Activated CD4-positive, alpha-beta T cell treated with anti-CD3 and anti-CD28 coated beads, Interleukin-2, amount 50 U/mL, for 4 hours (primary cell): ENCODE measurements at places on chromosomes 5 and 9.

DNA sequence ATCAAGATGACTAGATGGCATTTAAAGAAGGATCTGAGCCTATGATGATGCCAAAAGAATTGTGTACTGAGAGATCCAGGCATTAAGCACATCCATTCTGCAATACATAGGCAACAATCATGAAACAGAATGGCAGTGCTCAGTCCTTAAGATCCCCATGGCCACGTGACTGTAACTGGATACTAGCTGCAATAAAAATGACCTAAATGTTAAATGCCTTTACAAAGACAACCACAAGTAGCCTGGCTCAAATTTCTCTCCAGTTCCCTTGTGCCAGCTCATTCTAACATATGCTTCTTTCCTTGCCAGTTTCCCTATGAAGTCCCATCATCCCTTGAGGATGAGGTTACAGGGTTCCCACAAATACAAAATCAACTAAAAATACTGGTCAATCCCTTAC is 148.3 kb upstream of the GHR start:
- DNase-seq = no peak

DNA sequence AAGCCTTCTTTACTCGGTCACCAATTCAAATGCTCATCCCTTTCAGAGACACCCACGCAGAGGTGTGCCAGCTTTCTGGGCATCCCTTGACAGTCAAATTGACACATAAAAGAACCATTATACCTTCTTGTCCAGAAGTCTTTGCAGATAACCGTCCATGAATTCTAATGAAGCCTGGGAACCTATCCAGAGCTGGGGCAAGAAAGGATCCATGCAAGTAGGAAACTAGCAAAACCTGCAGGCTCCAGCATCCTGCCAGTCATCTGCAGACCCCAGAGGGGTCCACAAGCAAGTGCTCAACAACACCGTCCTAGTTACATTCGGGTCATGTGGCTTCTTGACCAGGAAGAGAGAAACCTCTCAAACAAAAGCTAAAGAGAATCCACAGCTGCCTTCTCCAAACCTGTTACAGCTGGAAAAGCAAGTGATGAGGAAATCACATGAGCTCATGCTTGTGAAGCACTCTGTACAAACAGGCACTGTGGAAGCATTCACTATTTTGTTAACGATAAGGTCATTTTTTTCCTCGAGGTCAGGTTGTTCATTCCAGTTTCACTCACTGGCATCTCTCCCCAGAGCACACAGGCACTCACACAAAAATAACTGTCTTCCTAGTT is 80.2 kb upstream of the DMRT1 start:
- DNase-seq = no peak

DNA sequence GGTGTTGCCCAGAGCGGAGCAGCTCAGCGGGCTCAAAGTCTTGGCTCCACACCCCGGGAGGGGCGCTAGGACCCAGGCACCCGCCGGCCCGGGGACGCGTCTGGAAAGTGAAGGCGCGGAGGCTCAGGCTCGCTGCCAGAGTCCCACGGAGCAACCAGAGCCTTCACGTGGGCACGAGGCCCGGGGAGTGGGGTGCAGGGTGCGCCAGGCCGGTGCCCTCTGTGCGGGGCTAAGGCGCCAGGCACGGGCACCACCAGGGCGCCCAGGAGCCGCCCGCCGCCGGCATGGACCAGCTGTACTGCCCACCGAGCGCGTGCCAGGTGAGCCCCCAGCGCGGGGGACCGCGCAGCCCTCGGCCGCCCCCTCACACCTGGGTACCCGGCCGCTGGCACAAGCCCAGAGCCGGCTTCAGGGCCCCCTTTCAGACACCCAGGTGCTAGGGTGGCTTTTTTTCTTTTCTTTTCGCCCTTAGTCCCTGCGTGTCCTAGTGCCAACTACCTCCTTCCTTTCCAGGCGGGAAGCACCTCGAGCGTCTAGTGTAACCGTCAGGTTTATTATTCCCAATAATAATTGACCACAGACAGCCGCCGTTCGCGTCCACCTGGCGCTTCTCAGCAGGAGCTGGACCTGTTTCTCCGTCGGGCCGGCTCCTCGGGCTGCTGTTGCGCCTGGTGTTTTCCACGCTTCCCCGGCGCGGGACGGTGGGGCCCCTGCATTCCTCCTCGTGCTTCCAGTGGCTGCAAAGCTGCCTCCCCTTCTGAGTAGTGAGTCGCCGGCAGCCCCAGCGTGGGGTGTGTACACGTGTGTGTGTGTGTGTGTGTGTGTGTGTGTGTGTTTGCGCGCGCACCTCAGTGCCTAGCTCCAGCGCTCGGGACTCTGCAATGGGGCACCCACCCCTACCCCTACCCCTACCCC is 30.1 kb upstream of the PDE8B start:
- no peak for DNase-seq

GRCh38 chr9:132828201-132828770 is 49.8 kb downstream of the AK8 start:
- no peak for DNase-seq

DNA sequence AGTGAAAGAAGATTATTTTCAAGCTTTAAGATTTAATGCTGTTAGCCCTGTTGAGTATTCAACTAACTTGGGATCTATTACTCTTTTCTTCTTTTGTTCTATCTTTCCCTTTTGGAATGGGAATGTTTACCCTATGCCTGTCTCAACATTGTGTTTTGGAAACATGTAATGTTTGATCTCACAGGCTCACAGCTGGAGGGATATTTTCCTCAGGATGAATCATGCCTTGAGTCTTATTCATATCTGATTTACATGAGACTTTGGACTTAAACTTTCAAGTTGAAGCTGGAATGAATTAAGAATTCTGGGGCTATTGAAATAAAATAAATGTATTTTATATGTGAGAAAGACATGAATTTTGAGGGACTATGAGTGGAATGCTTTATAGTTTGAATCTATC is 607.8 kb upstream of the PTGER4 start:
- DNase-seq = no peak

GRCh38 chr9:89654025-89654662 is 49.3 kb downstream of the GADD45G start:
- DNase-seq = no peak

- DNase-seq = no peak
These were observed 63.1 kb upstream of the CDK5RAP2 start for GRCh38 chr9:120643061-120643460.

DNA sequence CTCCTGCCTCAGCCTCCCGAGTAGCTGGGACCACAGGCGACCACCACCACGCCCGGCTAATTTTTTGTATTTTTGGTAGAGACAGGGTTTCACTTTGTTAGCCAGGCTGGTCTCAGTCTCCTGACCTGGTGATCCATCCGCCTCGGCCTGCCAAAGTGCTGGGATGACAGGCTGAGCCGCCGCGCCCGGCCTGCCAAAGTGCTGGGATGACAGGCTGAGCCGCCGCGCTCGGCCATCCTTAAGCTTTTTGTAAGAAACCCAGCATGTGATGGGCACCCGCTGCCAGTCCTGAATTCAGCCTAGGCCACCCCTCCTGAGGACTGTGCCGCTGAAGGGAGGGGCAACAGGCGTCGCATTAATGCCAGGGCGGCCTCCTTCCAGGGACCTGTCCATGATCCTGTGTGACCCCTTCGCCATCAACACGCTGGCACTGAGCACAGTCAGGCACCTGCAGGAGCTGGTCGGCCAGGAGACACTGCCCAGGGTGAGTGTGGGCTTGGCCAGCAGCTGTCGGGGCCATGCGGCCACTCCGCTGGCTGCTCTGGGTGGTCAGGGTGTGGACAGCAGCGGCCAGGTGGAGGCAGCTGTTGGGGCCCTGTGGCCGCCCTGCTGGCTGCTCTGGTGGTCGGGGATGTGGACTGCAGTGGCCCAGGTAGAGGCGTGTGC is 10.5 kb downstream of the NELFB start:
- DNase-seq = no peak

DNA sequence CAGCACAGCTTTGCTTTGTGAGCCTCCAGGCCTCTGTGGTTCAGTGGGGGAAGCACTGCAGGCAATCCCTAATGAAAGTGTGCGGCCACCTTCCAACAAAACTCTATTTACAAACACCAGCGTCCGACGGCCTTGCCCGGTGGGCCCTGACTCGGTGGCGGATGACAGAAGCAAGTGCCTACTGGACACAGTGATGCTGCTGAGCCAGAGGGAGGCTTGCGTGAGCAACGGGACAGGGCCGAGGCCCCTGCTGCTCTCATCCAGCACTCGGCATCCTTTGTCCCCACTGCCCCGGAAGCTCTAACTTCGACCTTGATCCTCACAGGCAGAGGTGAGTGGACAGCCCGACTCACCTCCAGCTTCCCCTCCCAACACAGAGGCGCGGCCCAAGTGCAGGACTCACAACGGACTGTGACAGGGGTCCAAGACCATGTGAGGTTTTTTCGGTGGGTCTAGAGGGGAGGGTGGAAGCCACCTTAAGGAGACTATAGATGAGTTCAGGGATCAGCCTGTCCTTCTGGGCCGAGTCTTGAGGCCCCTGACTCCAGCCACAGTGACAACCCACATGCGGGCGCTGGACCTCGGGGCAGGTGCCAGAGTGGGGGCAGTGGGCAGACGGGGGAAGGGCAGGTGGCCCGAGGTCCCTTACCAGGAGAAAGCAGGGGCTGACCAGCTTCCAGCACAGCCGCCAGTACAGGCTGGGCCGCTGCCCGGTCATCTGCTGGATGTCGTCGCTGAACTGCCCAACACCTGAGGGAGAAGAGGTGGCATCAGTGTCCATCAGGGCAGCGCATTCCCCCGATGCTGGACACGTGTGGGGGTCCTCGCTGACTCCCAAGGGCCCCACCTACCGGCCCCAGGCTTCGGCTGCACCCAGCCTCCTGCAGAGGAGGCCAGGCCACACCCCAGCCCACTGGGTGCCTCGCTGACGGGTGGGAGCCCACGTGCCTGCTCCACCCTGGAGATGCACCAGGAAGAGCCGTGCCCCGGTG is 39.4 kb downstream of the SLC6A3 start:
- no peak for DNase-seq

DNA sequence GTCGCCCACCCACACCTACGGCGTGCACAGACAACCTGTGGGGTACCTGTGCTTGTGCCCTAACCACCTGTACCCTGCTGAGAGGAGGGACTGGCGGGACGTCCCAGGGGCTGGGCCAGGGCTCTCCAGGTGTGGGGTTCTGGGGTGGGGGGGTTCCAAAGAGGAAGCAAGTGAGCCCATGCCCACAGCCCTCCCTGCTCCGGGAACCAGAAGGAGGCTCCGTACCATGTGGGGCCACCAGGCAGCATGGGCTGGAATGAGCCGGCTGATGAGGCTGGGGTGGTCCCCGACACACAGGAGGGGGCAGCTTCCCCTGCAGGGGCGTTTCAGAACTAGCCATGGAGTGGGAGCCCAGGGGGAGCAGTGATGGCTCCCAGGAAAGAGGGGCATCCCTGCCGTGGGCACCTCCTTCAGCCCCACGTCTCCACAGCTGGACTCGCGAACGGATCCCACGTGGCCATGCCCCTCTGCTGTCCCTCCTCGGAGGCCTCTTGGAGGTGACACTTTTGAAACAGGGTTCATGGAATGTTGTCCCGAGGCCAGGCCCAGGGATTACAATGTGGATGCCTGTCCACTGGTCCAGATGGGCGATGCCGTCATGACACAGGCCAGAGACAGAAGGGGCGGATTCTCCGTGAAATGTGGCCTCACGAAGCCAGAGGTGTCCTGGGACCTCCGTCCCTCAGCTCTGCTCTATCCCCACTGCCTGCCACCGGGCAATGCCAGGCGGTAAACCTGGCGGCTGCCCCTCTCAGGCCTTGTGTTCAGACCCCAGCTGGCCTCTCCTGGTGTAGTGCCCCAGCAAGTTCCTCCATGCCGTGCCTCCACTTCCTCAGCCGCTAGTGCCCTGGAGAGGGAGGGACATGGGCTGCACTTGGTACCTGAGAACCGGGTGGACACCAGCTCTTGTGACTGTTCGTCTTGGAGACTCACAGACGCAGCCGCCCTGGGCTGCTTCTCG is 33.6 kb upstream of the IRX4 start:
- no peak for DNase-seq

DNA sequence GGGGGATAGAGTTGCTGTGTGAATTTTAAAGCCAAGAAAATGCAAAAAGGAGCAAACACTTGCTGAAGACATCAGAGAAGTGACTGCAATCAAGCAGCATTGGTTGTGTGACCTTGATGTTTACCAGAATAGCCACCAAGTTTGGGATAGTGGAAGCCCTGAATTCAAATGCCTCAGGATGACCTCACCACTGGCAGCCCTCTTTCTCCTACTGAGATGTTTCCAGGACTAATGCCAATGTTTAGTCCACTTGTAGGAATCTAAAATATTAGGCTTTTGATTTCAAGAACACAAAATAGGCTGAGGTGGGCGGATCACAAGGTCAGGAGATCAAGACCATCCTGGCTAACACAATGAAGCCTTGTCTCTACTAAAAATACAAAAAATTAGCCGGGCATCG is 112.2 kb upstream of the NUDT12 start:
- no peak for DNase-seq

- DNase-seq = no peak
These were observed 51.5 kb downstream of the C9orf152 start for GRCh38 chr9:110156416-110156815.

GRCh38 chr9:95250462-95251221 is 66.9 kb downstream of the FANCC start:
- no peak for DNase-seq

DNA sequence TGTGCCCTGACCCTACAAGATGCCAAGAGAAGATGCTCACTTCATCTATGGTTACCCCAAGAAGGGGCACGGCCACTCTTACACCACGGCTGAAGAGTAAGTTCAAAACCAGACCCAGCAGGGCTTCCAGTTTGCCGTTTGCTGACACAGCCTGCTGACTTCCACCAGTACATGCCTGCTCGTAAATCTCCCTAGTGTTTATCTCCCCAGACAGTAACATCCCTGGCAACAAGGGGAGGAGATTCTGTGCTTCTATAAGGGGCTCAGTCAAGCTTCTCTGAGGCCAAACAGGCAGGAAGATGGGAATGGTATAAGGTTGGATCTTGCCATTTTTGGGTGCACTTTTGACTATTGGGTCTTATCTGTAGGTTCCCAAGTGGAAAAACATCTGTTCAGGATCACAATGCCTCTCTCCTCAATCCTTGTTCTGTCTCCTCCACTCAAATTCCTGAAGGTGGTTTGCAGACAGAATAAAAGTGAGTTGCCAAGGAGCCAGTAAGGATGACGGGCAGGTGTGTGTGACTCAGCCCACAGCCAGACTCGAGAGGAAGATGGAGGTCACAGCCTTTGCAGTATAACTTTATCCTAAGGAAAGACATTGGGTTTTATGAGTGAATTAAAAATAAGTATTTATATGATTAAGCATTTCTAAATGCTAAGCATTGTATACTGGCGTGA is 1.9 kb downstream of the MLANA start:
- no peak for DNase-seq

- no peak for DNase-seq
These were observed 602.7 kb upstream of the SEMA6A start for GRCh38 chr5:117177302-117177701.

GRCh38 chr9:24672336-24672735 is 126.6 kb upstream of the IZUMO3 start:
- no peak for DNase-seq

DNA sequence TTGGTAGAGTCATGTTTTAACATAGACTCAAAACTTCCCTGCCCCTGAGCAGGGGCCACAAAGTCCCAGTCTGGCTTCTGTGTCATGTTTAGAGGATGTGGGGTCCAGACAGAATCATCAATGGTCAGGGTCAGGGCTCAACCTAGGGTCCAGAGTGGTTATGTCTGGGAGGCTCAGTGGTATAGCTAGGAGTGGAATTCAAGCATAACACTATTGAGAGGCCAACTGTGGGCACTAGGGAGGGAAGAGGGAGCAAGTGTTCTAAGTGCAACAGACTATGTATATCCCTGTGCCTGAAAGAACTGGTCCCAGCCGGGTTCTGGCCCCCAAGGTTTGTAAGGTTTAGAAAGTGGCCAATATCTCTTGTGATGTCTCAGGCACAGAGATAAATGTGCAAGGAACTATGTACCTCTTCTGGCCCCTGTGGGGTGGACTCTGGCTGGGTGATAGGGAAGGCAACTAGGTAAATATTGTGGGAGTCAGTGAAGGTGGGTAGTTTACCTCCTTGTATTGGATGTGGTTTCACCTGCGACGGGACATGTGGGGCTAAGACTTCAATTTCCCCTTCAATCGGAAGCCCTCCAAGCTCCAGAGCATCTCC is 14.0 kb downstream of the MYORG start:
- no peak for DNase-seq
